ENCODE measurements at places on chromosomes 7 and 10.

DNA sequence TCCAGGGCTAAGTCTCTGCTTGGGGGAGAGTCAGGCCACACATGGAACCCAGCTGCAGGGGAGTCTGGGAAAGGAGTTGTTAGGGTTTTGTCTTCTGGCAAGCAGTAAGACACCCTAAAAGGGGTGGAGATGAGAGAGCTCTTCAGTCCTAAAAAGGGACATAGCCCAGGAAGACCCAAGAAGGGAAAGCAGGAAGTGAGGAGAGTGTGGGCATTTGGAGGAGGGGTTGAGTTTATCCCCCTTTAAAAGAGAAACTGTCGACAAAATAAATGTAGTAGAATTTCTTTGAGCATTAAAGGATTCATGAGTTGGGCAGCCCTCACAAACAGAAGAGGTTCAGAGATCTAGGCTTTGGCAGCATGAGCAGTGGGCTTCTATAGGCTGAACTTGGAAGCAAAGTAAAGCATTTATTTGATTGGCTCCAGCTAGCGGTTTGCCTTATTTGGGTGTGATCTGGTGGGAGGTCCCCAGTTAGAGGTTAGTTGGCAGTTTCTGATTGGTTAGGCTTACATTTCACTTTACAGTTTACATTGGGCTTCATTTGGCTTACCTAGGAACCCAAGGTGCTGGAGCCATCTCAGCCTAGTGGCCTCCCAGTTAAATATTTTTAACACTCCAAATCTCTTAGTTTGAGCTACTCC is 246.7 kb downstream of the CAMK1D start:
- no peak for DNase-seq

DNA sequence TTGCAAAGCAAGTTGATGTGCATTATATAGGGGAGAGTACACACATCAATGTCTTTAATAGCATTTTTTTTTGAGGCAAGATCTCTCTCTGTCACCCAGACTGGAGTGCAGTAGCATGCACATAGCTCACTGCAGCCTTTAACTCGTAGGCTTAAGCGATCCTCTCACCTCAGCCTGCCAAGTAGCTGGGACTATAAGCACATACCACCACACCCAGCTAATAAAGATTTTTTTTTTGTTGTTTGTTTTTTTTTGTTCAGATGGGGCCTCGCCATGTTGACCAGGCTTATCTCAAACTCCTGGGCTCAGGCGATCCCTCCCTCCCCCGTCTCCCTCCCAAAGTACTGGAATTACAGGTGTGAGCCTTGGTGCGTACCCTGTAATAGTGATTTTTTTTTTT is 1.5 kb downstream of the UMAD1 start:
- DNase-seq = no peak

GRCh38 chr7:30114536-30115238 is 20.1 kb upstream of the MTURN start:
- DNase-seq = no peak

- DNase-seq = no peak
Observed at GRCh38 chr7:28405662-28406061, 6.7 kb upstream of the CREB5 start.

- DNase-seq = no peak
Observed at GRCh38 chr10:118255355-118255754, 86.8 kb downstream of the FAM204A start.

GRCh38 chr10:6283655-6284054 is 80.9 kb downstream of the PFKFB3 start:
- DNase-seq = no peak

DNA sequence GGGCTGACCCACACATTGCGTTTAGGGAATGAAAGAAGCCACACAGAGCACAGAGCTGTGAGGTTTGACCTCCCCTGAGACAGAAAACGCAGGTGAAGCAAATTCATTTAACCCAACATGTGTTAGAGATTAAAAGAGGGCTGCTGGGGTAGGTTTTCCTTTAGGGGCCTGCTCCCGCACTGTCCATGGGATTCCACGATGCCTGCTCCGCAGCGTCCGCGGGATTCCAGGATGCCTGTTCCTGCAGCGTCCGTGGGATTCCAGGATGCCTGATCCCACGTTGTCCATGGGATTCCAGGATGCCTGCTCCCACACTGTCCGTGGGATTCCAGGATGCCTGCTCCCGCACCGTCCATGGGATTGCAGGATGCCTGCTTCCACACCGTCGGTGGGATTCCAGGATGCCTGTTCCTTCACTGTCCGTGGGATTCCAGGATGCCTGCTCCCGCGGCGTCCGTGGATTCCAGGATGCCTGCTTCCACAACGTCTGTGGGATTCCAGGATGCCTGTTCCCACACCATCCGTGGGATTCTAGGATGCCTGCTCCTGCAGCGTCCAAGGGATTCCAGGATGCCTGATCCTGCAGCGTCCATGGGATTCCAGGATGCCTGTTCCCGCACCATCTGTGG is 78.7 kb downstream of the VIPR2 start:
- DNase-seq = no peak

GRCh38 chr7:36925691-36926090 is 201.4 kb upstream of the AOAH start:
- no peak for DNase-seq

DNA sequence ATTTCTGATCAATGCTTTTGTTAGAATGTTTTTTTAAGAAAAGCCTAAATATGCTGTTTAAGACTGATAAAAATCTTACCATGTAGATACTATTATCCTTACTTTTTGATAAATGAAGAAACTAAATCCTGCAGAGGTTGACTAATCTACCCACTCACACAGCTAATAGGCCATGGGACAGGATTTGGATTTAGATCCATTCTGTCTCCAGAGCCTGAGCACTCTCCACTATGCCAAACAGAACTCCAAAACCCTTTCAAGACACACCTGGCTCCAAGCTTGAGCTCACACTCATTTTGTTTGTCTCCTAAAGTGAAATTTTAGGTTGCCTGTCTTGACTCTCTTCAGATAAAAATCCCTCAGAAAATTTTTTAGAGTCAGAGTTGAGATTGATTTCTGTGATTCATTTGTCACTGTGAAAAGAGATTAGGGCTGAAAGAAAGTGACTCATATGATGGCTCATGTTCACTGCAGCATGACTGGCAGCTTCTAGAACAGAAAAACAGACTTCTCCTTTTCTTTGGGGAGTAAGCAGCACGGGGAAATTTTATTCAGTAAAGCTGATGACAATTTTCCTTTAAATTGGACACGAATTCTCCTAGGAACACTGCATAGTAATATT is 132.3 kb upstream of the POT1 start:
- DNase-seq = no peak

Data from HEK293T (cell line).